GM19239 (cell line): ENCODE measurements at places on chromosomes 7 and 10.

- peak; percentile 87 for DNase-seq
Measured at GRCh38 chr10:103696411-103697145, 158.8 kb downstream of the SH3PXD2A start.

- DNase-seq = no peak
Measured at GRCh38 chr10:31647861-31648260, 280.8 kb downstream of the ARHGAP12 start.

GRCh38 chr7:22108151-22108845 is 162.6 kb upstream of the CDCA7L start:
- DNase-seq = no peak

DNA sequence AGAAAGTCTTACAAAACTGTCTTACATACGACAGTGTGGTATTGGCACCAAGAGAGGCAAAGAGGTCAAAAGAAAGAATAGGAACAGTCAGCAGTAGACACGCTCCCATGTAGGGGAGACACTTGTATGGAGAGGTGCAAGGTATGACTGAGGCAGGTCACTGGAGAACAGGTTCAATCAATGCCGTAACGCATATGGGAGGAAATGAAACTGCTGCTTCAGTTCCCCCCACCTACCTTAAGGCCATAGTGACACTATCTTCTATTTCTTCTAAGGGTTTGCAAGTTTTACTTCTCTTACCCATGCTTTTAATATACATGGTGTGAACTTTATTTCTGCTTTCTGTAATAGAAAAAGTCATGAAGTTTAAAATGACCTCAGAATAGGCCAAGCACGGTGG is 5.5 kb upstream of the PITRM1 start:
- DNase-seq = no peak

DNA sequence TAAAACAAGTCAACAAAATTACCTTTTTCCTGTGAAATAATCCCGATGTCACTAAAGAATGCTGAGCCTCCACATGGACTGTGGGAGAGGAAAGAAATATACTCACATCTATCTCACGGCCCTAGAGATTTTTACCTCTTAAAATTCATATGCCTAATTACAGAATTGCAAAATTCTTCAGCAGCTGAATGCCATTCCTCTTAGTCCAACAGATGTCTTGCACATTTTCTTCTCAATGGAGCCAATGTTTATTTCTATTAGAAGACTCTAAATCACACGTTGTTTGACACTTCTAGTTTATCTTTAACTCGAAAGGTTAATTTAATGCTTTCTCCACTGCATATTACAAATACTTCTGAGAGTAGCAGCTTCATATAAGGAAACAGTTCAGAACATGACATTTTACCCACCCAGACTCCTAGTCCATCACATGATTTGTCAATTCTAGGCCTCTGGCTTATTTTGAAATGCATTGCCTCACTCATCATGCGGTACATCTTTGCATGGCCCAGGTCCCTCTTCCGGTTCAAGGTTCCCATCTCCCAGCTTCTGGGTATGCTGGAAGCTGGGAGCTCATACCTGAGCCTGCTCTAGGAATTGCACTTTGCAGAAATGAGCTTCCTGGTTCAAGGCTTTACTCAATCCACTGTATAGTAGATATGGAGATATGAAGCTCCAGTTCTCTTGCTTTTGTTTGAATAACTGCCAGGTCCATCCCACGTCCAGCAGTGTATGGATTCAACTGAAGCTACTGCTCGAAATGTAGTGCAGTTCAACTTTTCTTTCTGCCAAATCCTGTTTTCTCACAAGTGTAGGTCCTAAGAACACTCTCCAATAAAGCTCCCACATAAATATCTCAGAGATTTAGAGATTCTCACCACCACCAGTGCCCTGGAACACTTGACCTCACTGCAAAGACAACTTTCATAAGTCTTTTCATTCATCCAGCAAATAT is 306.2 kb downstream of the GPR37 start:
- DNase-seq = no peak

DNA sequence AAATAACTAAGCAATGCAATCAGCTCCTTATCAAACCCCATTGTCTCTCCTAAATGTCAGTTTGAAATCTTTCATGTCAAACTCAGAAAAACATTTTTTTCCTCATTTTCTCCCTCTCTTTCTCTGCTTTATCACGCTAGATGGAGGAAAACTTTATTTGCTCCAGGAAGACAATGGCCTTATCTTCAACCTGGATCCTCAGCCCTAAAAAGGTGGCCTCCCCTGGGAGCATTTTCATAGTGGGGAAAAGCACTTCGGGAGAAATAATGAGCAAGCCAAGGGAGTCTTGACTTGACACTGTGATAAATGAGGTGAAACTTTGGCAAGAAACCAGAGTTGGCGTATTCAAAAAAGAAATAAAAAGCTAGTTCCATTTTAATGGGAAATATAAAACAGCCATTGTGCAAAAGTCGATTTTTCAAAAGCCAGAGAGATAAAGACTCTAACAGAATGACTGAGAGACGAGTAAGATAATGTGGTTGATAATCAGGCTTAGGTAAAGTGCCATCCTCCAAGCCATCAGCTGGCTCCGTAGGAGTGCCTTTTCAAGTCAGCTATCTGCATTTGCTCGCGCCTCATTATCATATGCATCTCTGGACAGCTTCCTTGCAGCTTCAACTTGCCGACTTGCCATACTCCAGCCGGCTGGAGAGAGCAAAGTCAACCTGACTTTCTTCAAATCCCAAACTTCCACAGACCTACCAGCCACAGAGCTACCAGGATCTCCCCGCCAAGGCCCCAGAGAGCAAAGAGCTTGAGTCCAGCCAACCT is 19.9 kb downstream of the HABP2 start:
- DNase-seq = no peak

DNA sequence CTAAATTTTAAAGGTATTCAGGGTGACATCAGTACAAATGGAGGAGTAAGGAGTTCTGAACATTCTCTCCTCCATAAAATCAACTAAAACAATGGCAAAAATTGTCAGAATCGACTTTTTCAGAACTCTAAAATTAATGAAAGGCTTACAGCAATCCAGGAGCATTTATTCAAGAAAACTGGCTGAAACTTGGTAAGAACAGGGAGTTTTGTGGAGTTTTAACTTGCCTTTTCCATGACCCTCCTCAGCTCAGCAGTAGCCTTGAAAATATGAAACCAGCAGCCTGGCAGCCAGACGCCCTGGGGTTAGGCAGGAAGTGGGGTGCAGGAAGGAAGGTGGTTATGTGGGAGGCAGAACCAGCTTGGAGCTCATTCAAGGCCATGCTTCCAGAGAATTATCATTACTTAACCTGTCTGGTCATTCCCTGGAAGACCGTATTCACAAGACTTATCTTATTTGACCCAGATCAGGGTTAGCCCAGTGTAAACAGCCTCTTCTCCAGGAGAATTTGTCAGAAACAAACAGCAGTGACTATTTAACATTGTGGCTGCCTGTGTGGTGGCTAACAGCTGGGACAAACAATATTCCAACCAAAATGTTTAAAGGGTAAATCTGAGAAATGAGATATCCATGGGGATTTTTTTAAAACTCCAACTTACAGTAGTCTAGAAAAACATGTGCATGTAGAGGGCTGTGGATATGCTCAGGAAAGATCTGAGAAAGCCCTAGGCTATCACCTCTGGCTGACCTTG is 75.7 kb upstream of the MACROH2A2 start:
- no peak for DNase-seq
